Calu3 (cell line): ENCODE measurements at places on chromosomes 2 and 18. TPM values are rescaled to one million over a fixed set of nuclear protein-coding genes. Genes with fewer than 3 reads are reported as not detected.

MROH2A gene
- 0.33 and 0.76 TPM in 2 replicates for total RNA-seq

CDK15 gene
- not detected in 2 replicates for total RNA-seq

ICOS gene
- not detected in 2 replicates for total RNA-seq

C18orf54 gene
- total RNA-seq, result 9.3 and 9.7 TPM in 2 replicates

- H3K27ac ChIP-seq, result peak overlapping the region; percentile 45
- peaks cover 26% of the 10 kb centered on the region for H3K36me3 ChIP-seq
- DNase-seq, result no peak
- H3K4me1 ChIP-seq, result peaks cover 48% of the 10 kb centered on the region
- H3K4me3 ChIP-seq, result peak overlapping the region; percentile 83
- H3K27me3 ChIP-seq, result no peaks in the 10 kb centered on the region
Observed at GRCh38 chr2:178072000-178072382, 586 bp downstream of the PDE11A start.

DNA sequence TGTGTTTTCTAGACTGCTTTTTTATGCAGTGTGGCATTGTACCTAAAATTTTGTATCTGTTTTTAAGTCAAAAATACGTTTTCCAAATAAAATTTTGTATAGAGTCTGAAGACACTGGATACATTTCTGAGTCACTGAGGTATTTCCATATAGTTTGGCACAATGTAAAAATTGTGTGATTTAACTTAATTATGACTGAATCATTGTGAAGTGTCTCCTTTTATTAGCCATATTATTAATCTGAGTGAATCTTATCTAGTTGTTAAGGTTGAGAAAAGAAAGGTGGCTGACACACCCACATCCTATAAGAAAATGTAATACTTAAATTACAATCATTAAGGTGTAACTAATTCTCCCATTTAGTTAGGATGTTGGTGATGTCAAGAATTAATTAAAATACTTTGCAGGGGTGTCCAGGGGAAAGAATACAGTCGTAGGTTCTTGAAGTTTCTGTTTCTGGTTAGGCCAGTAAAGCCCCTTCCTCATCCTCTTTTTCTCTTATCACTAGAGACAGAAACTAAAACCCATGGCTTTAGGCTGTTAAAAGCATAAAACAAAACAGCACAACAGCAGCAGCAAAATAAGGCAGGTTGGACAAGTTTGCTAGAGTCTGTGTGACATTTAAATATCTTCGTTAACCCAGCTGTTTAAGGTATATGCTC is 71.6 kb downstream of the UBE2E3 start:
- DNase-seq, result no peak
- peaks cover 10% of the 10 kb centered on the region for H3K4me1 ChIP-seq
- no peaks in the 10 kb centered on the region for H3K27me3 ChIP-seq
- H3K4me3 ChIP-seq, result no peak overlapping the region

GRCh38 chr2:28359222-28360057 is 33.2 kb upstream of the FOSL2 start:
- no peaks in the 10 kb centered on the region for H3K27me3 ChIP-seq
- peaks cover 50% of the 10 kb centered on the region for H3K4me1 ChIP-seq
- H3K4me3 ChIP-seq, result peak overlapping the region; percentile 6
- H3K36me3 ChIP-seq, result peaks cover 11% of the 10 kb centered on the region
- DNase-seq, result peak; percentile 81
- peak overlapping the region; percentile 84 for H3K27ac ChIP-seq

DNA sequence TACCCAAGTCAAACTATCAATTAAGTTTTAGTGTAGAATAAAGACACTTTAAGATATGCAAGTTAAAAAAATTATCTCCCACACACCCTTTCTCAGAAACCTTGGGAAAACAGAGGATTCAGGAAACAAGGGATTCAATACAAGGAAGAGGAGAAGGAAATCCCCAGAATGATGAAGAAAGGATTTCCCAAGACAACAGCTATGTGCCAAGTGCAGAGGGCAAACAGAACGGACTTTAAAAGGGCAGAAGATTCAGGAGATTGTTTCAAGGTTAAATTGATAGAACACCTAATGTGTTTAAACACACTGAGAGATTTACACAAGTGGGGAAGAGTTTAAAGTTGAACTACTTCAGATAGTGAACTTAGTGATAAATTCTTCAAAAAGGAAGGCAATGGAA is 71.5 kb upstream of the EPAS1 start:
- H3K36me3 ChIP-seq, result peaks cover 6% of the 10 kb centered on the region
- no peak overlapping the region for H3K4me3 ChIP-seq
- no peak for DNase-seq
- H3K27me3 ChIP-seq, result no peaks in the 10 kb centered on the region
- peak overlapping the region; percentile 63 for H3K27ac ChIP-seq
- H3K4me1 ChIP-seq, result peaks cover 50% of the 10 kb centered on the region

DNA sequence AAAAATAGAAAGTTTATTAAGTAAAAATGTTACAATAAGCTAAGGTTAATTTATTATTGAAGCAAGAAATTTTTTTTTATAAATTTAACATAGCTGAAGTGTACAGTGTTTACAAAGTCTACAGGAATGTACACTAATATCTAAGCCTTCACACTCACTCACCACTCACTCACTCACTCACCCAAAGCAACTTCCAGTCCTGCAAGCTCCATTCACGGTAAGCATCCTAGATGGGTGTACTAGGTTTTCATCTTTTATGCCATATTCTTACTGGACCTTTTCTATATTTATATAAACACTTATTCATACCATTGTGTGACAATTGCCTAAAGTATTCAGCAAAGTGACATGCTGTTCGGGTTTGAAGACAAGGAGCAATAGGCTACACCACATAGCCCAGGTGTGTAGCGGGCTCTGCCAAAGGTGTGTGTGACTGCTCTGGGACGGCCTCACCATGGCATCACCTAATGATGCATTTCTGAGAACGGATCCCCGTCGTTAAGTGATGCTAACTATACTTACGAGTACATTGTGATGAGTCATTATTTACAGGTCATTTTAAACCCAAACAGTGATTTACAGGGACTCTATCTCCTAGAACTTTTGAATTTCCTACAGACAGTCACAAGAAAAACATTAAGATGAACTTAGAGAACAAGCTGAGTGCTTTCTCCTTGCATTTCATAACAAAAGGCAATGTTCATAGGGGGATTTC is 76.3 kb upstream of the ID2 start:
- H3K4me3 ChIP-seq, result no peak overlapping the region
- no peaks in the 10 kb centered on the region for H3K27me3 ChIP-seq
- no peaks in the 10 kb centered on the region for H3K36me3 ChIP-seq
- H3K4me1 ChIP-seq, result peaks cover 42% of the 10 kb centered on the region
- H3K27ac ChIP-seq, result no peak overlapping the region

DNA sequence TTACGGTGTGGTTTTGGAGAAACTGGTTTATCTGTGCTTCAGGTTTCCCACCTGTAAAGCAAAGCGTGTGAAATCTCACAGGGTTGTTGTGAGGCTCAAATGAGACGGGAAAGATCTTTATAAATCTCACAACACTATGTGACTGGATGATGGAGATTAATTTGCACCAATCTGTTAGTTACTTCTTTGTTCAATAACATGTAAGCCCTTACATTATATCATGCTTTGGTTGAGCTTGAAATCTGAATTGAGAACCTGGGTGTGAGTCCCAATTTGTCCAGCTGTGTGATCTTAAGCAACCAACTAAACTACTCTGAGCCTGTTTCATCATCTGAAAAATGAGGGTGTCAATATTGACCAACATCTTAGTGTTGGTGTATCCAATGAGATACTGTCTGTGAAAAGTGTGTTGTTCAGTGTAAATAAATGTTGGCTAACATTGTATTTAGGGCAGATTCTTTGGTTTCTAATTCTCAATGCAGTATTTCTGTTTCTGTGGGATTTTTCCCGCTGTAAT is 741 bp upstream of the GCKR start:
- H3K4me3 ChIP-seq, result peak overlapping the region; percentile 85
- H3K4me1 ChIP-seq, result peaks cover 45% of the 10 kb centered on the region
- H3K27ac ChIP-seq, result peak overlapping the region; percentile 79

DNA sequence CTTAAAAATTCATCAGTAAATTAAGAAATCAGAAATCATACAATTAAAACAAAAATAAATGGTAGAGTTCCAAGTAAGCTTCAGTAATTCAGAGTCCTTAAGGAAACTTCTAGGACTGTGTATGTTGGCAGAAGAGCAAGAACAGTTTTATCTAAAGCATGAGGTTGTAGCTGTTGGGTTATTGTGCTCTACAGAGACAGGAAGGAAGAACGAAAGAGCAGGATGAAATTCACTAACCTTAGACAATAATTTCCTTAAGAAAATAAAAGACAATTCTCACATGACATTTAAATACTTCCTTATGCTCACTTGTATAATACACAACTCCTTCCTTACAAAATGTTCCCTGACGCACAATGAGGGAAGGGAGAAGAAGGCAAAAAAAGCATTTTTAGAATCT is 133.4 kb downstream of the STK39 start:
- peaks cover 8% of the 10 kb centered on the region for H3K4me1 ChIP-seq
- peaks cover 30% of the 10 kb centered on the region for H3K36me3 ChIP-seq
- H3K27me3 ChIP-seq, result no peaks in the 10 kb centered on the region
- no peak overlapping the region for H3K27ac ChIP-seq
- no peak for DNase-seq

DNA sequence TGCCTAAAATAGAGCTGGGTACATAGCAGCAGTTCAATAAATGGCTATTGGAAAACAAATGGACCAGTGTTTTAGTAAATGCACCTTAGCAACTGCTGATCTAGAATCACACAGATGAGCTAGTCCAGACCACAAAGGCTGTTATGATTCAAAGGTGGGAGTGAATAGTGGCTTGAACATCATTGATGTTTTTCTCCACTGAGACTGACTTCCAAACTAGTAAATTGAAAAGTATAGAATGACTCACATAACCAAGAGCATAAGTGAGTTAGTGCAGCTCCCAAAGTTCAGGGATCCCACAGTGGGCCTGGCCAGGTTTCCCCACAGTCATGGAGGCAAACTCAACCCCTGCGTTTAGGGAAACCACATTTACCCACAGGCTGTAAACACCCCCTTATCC is 106.7 kb upstream of the YPEL5 start:
- no peak overlapping the region for H3K4me3 ChIP-seq
- H3K27ac ChIP-seq, result no peak overlapping the region
- peaks cover 68% of the 10 kb centered on the region for H3K27me3 ChIP-seq
- no peaks in the 10 kb centered on the region for H3K36me3 ChIP-seq
